Activated CD4-positive, alpha-beta T cell treated with anti-CD3 and anti-CD28 coated beads for 36 hours (primary cell): ENCODE measurements at places on chromosomes 12 and 14.

DNA sequence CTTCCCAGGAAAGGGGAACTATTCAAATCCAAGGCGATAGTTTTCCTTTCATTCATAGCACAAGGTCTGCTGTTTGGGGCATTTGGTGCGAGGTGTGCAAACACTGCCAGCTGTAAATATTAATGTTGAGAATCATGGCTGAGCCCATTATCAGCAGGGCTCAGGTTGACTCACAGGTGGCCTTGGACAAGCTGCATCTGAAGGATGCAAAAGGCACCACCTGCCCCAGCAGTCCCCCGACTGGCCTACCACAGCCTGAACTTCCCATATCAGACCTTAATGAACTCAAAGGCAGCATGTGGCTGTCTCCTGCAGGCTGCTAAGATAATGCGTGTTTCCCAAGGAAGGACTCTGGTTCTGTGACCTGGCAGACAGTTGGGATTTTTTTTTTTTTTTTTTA lies 93.3 kb upstream of the MAP1LC3B2 start:
- H3K4me1 ChIP-seq = no peaks in the 10 kb centered on the region
- H3K36me3 ChIP-seq = no peaks in the 10 kb centered on the region
- H3K27me3 ChIP-seq = no peaks in the 10 kb centered on the region
- H3K4me3 ChIP-seq = no peak overlapping the region

DNA sequence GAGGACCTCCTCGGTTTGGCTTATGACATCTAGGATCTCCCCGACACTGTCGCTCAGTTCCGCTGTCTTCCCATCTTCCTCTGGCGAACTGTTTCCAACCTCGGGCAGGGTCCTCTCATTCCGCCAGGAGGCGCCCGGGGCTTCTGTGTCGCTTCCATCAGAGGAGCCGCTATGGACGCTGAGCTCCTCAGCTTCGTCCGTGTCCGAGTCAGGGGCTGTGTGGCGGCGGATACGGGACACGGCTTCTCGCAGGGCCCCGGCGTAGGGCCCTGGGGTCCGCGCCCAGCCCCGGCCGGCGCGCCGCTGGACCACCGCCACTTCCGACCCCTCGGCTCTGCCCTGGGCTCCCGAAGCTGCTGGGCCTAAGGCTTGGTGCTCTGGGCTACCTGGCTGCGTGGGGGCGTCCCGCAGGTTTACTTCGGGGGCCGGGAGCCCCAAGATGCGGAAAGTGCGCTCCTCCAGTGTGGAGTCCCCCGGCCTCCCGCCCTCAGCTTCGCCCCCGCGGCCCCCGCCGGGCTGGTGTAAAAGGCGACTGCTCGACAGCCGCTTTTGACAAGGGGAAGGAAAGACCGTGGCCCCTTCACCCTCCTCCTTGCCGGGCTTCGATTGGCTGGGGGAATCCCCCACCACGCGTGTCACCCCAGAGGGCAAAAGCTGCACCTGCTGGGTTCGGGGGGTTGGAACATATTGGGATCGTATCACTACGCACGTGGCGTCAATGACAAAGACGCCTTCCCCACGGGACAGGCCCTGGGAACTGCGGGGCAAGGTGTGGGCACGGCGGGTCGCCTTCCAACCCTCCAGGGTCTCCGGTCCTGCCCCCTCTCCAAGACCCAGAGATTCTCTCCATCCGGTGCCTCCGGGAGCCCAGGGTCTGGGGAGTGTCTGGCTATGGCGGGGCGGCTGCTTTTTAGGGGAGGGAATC lies 2.1 kb downstream of the DDN start:
- peaks cover 26% of the 10 kb centered on the region for H3K4me1 ChIP-seq
- DNase-seq = peak; percentile 84
- no peak overlapping the region for H3K27ac ChIP-seq
- peaks cover 15% of the 10 kb centered on the region for H3K36me3 ChIP-seq
- peak overlapping the region; percentile 14 for H3K4me3 ChIP-seq

DNA sequence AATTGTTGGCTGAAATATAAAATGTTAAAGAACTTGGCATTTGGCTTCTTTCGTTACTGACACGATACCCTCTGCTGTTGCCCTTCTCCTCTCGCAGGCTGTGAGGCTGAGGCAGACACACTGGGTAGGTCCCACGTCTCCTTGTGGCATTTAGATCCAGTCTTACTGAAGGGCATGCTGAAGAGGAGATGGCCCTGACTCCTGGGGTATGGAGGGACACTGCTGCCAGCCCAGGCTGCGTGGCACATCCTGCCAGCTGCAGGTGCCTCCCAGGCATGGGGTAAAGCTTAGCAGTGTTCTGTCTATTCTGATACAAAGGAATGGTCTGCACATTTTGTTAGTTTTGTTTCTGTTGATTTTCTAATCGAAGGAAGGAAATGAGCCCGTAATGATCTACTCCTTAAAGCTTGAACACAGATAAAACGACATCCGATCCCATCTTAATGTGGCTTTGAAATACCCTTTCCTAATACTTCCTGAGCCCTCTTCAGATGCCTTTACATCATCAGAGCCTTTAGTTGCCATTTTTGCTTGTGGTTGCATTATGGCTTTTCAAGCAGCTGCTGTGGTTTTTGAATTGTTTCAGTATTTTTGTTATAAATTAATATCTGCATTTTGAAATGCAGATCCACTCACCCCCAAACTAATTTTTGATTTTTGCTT lies 61.1 kb downstream of the WDR20 start:
- H3K27ac ChIP-seq = peak overlapping the region; percentile 56
- H3K4me1 ChIP-seq = peaks cover 59% of the 10 kb centered on the region
- DNase-seq = peak; percentile 24
- H3K36me3 ChIP-seq = peaks cover 26% of the 10 kb centered on the region

DNA sequence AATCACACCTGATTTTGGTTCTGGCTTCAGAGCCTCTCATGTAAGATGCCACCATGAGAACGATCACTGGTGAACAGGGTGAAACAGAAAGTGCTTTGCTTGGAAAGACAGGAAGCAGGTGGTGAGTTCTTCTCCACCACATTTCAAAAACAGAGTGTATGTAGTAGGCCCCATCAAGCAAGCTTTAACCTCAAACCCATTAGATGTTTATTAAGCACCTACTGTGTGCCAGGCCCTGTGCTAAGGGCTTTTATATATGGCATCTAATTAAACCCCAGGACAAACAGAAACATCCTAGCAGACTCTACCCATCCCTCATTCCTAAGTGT lies 47.8 kb upstream of the MED13L start:
- no peak overlapping the region for H3K4me3 ChIP-seq
- H3K4me1 ChIP-seq = peaks cover 27% of the 10 kb centered on the region
- peak; percentile 31 for DNase-seq
- H3K27ac ChIP-seq = peak overlapping the region; percentile 76
- no peaks in the 10 kb centered on the region for H3K27me3 ChIP-seq

DNA sequence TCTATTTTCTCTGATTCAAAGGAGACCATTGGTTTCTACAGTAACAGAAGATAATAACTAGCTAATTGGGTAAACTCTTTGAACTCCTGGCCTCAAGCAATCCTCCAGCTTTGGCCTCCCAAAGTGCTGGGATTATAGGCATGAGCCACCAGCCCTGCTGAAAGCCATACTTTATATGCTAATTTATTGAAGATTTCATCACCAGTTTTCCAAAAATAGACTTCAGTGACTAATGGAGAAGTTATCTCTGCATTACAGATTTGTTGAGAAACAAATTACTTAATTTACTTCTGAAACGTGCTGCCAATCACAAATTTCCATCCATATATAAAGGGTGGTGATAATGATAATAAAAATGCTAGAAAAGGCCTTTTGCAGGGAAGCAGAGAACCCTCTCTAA lies 1758.1 kb upstream of the SEL1L start:
- no peak overlapping the region for H3K4me3 ChIP-seq
- H3K27me3 ChIP-seq = no peaks in the 10 kb centered on the region
- no peak for DNase-seq
- no peak overlapping the region for H3K27ac ChIP-seq
- no peaks in the 10 kb centered on the region for H3K36me3 ChIP-seq

DNA sequence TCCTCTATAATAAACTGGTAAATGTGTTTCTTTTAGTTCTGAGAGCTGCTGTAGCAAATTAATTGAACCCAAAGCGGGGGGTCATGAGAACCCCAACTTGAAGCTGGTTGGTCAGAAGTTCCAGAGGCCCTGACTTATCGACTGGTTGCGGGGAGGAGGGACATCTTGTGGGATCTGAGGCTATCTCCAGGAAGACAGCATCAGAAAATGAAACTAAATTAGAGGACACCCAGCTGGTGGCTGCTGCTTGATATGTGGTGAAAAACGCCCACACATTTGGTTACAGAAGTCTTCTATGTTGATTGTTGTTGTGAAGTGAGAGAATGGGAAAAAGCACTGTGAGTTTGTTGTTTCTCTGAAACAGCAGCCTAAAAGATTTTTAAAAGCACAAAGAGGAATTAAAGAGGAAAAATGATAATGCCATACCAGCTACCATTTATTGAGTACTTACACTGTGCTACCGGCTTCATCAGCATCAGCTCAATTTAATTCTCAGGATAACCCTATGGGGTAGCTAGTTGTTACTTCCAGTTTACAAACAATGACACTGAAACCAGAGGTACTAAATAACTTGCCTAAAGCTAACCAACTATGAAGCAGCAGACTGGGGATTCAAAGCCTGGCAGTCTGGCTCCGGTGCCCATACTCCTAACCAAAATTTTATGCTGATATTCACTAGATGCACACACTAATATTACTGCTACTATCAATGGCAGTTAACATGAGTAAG lies 24.3 kb downstream of the DDX24 start:
- H3K27ac ChIP-seq = peak overlapping the region; percentile 78
- peaks cover 73% of the 10 kb centered on the region for H3K36me3 ChIP-seq

DNA sequence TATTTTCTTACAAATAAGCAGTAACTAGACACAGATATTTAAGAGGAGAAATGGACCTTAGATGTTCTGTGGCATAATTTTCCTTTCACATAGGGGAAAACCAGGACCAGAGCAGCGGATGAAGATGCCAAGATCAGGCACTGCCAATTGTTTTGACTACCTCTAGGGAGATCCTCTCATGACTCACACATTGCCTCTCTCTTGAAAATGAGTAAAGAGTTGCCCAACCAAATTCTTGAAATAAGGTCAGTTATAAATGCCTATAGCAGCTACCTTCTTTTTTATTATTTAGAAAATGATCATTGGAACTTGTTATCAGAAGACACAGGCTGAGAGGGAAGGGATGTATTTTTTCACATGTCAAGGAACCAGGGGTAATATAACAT lies 263.4 kb upstream of the PLEKHG7 start:
- no peak overlapping the region for H3K4me3 ChIP-seq
- H3K27me3 ChIP-seq = no peaks in the 10 kb centered on the region
- DNase-seq = no peak
- peaks cover 28% of the 10 kb centered on the region for H3K4me1 ChIP-seq
